Cardiac atrium fibroblast (primary cell): ENCODE measurements at places on chromosomes 7 and 10. TPM values are rescaled to one million over a fixed set of nuclear protein-coding genes. Genes with fewer than 3 reads are reported as not detected.

Gene VIPR2
- not detected in 2 replicates for total RNA-seq

Gene SLC13A4
- not detected in 2 replicates for total RNA-seq

Gene DBNL
- 141 and 154 TPM in 2 replicates for total RNA-seq

Gene C10orf143
- 1.6 TPM in 1 of 2 replicates, not detected in the other for total RNA-seq
